ENCODE measurements at places on chromosomes 12 and 14.

GRCh38 chr12:41946106-41946505 lies 198.6 kb downstream of the GXYLT1 start:
- DNase-seq: no peak

- no peak for DNase-seq
These were observed at the start of gene ESR2 for GRCh38 chr14:64293976-64294671. TSS of gene ESR2 (minus strand) at chr14:64294371. CDS start at chr14:64282985, 11,386 bp downstream.

GRCh38 chr12:48182631-48183030 lies 813 bp upstream of the CCDC184 start:
- DNase-seq: no peak

DNA sequence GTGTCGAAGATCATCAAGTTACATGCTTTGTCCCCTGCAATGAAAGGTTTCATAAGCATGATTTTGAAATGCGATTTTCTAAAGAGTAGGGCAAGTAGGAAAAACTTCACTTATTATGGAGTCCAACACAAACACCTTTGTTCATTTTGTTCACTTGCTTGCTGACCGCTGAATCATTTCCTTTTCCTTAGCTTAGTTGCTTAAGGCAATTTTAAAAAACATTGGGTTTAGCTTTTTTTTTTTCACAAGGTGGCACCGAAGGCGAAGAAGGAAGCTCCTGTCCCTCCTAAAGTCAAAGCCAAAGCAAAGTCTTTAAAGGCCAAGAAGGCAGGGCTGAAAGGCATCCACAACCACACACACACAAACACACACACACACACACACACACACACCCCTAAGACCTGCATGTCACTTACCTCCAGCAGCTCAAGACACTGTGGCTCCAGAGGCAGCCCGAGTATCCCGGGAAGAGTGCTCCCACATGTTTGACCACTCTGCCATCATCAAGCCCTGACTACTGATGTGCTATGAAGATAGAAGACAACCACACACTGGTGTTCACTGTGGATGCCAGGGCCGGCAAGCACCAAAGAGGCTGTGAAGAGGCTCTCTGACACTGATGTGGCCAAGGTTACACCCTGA lies 11.4 kb downstream of the MANSC1 start:
- DNase-seq: no peak

GRCh38 chr14:97602438-97603117 lies 805.4 kb downstream of the VRK1 start:
- peak; percentile 0 for DNase-seq

GRCh38 chr12:10182354-10183049 lies 3.7 kb downstream of the TMEM52B start:
- no peak for DNase-seq

Measured in activated naive CD8-positive, alpha-beta T cell treated with anti-CD3 and anti-CD28 coated beads, Interleukin-2, amount 50 U/mL, for 16 hours (primary cell).